Stimulated activated CD4-positive, alpha-beta T cell treated with anti-CD3 and anti-CD28 coated beads, Interleukin-15, amount 100 ng/mL, for 1 hour (primary cell): ENCODE measurements at places on chromosomes 5 and 9.

GRCh38 chr9:135925496-135926133 is 18.3 kb upstream of the CAMSAP1 start:
- DNase-seq: no peak

DNA sequence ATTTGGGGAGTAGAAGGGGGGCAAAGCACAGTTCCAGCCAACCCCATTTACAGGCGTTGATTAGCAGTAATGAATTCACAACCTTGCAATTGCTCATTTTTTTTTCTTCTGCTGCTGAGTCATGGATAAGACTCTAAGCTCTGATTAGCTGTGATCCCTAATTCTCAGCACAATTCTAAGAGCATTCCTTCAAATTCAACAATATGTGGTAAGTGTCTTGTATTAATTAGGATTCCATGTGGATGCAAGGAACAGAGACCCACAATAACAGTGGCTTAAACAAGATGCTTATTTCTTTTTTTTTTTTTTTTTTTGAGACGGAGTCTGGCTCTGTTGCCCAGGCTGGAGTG is 133.4 kb downstream of the PALM2AKAP2 start:
- no peak for DNase-seq

DNA sequence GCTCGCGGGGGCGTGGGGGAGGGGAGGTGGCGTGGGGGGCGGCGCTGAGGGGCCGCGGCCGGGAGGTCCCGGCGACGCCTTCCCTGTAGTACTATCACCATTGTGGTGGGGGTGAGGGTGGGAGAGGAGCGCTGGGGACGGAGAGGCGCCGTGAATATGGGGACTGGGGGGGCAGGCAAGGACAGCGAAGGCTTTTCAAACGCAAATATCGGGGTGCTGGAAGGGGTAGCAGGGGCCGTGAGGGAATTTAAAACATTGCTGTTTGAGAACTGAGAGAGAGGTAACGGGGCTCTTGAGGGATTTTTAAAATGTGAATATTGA is 427 bp downstream of the RBM27 start:
- DNase-seq: no peak

- DNase-seq: no peak
Measured at GRCh38 chr9:131438190-131438589, 44.3 kb downstream of the PRRC2B start.

DNA sequence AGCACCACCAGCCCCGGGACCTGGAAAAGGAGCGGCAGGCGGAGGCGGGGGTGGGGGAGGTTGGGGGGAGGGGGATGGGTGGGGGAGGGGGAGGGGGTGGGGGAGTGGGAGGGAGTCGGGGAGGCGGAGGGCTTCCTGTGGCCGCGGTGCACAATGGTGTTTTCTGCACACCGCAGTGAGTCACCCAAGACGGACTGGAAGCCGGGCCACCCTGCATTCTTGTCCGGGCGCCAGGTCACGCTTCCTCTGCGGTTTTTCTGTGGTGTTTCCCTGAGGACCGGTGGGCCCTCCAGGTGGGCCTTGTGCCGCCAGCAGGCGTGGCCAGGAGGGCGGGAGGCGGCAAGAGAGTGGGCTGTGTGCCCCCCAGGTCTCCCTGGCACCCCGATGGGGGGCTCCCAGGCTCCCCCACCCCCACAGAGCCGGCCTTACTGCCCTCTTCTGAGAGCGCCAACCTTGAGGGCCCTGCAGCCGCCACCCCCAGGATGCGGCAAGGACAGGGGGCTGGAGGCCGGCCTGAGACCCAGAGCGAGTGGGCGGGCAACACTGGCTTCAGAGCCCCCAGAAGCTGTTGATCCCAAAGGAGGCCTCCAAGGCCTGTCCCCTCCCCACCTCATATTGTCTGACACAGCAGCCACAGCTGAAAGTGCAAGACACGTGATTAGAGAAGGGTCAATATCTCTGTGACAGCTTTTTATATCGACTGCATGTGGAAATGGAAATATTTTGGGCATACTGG is 11.1 kb downstream of the EXD3 start:
- no peak for DNase-seq

GRCh38 chr5:127389601-127390000 is 99.0 kb downstream of the MEGF10 start:
- DNase-seq: no peak

DNA sequence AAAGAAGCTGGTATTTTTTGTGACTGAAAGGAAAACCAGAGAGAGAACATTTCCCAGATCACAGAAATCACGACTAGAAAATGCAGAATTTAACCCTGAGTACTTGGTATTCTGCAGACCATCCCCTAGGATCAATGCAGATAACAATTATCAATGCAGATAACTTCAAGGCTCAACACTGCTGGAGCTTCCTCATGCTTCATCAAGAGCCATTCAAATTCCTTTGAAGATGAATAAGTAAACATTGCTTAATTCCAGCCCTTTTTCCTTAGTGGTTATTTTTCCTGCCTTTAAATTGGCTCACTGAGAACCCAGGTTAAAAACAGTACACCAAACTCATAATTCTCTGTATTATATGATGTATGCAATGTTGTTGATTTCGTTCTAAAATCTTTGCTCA is 370.1 kb upstream of the TLE4 start:
- no peak for DNase-seq

DNA sequence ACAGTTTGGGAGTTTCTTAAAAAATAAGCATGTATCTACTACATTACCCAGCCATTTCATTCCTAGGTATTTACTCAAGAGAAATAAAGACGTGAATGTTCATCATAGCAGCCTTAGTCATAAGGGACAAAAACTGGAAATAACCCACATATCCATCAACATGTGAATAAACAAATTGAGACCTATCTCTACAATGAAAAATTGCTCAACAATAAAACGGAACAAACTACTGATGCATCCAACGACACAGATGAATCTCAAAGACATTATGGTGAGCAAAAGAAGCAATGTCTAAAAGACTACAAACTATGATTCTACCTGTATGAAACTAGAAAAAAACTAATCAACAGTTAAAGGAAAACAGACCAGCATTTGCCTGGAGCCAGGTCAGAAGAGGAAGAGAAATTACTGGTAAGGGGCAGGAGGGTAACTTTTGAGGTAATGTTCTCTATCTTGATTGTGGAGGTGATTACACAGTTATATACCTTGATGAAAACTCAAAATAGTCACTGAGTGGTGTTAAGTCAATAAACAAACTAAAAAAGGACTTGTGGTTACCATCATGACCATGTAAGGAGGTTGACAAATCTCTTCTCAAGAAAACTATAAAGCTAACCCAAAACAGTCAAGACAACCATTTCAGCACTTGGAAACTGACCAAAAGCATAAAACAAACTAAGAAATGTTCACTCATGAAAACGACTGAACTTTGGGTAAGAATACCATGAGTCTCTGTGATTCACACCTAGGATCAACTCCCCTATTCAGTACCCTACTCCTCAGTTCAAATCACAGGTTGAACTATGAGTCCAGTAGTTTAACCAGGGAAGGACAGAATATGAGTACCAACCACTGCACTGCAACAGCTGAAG is 10.4 kb downstream of the UIMC1 start:
- no peak for DNase-seq

DNA sequence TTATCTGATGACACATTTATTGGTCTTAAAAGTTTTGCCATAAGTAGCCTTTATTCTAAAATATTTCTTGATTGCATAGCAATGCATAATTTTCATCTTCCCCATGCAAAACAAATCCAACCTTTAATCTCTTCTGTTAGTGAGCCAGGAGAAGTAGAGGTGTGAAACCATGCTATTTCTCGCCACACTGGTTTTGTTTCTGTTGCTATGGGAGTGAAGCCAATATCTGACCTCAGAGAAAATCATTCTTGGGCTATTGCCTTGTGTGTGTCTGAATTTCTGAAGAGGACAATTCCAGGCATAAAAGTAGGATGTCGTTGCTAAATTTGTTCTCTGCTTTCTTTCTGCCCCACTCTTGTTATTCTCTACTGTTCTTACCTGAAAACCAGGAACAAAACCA is 183.6 kb downstream of the PTTG1 start:
- DNase-seq: no peak

DNA sequence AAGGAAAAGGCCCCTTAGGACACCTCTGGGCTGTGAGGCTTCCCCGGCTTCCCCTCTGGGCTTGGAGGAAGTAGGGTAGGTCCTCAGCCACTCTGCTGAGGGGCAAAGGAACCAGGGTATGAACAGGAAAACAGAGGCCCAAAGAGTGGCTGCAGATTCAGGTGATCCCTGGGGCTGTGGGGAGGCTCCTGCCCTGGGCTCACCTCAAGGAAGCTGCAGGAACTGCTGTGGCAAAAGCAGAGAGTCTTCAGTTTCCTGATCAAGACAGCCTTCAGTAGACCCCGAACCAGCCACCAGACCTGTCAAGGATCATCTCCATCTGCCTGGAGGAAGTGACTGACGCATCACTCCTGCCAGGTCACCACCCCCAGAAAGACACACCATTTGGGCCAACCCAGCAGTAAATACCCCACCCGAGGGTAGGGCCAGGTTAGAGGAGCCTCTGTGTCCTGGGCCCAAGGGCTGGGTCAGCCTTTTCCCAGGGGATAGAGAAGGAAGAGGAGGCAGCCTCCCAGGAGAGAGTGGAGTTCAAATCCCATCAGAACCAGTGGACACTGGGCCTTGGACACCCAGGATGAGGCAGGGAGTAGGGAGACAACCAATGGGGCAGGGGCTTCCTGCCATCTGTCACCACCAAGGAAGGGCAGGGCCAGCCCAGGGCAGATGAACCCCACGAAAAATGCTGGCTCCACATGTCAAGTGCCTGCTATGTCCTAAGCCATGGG is 5.8 kb upstream of the ST6GALNAC6 start:
- DNase-seq: no peak

GRCh38 chr9:556199-556598 is 285.3 kb upstream of the DMRT1 start:
- no peak for DNase-seq

GRCh38 chr5:97877588-97877987 is 694.5 kb upstream of the RIOK2 start:
- DNase-seq: no peak

DNA sequence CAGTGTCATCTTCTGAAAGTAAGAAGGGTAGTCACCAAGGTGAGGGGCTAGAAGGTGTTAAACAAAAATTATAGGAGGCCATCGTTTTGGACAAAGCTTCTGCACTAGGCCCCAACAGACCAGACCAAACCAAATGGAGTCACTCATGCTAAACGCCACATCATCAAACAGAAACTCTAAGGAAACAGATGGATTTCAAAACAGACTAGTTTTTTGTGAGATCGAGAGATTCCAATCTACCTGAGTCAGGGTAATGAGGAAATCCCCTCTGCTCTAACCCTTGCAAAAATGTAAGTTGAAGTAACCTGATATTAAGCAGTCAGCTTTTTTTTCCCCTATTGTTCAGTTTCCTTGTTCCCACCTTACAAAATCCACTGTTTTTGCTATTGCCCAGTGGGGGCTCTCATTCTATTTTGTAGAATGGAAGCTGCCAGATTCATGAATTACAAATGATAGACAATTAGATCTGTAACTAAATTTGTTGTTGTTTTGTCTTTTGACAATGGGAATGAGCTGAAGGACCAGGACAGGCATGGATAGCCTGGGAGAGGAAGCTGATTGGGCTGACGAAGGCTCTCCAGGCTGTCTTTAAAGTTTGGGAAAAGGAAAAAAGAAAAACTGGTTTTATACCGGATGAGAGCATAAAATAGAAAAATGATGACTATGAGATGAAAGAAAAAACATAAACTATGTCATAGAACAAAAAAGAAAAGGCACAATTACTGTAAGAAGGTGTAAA is 94.7 kb upstream of the ADAMTSL1 start:
- no peak for DNase-seq

GRCh38 chr5:40437452-40437861 is 242.3 kb upstream of the PTGER4 start:
- DNase-seq: no peak

DNA sequence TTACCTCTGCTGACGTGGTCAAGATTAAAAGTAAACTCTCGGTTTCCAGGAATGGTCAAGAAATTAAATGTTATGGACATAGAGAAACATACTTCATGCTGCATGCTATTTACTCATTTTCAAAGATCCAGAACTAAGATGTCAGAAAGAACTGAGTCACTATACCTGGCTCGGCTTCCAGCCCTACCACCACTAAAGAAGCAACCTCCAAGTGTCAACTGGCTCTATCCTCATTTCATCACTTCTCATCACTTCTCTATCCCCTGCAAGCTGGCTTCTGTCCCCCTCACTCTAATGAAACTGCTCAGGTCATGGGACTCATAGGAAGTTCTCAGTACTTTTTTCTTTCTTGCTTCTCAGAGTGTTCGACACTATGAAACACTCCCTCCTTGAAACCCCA is 116.2 kb downstream of the CDK5RAP2 start:
- no peak for DNase-seq
